Cortex of kidney (tissue), 1 donor: ENCODE measurements at places on chromosomes 6 and 20.

DNA sequence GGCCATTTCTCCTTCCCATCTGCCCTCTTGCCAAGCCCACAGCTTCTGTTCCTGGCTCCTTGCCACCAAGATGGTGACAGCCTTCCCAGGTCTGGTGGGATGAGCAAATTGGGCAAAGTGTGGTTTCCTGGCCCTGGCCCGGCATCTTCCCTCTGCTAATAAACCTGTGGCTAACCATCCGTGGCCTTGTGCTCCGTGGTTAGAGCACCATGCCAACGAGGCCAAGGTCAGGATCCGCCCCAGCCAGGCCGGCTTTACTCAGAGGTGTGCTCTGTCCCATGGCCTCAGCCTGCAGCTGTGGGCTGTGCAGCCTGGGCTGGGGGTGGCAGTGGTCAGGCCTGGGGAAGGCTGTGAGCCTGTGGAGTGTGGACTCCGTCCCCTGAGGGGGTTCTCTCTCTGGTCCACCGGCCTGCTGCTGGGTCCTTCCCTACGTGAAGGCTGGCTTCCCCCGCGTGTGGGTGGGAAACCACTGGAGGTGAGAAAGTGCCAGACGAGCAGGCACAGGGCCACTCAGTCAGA is 117.4 kb downstream of the VEGFA start:
- DNase-seq, result no peak

- no peak for DNase-seq
These were observed 221.0 kb downstream of the SYNDIG1 start for GRCh38 chr20:24690408-24690807.

DNA sequence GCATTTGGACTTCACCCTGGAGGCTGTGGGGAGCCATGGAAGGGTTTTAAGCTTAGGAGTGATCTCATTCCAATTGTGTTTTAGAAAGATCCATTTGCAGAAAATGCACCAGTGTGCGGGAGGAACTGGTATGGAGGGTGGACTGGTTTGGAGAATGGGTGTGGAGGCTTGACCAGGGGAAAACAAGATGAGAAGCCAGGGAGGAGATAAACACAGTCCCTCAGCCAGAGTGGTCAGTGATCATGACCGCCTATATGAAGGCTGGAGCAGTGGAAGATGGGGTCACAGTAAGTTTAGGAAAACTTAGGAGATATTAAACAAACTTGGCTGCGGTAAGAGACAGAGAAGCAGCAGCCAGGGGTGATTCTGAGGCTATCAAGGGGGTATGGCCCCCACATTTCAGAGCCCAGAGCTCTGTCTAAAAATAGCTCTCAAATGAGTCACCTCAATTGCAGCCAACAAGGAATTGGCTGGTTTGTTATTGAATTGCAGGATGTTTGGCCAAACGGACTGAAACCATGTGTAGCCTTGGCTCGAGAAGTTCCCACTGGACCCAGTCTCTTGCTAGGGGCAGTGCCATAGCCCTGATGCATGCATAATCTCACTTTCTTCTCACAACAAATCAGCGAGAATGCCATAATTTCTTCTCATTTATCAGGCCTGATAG is 159.9 kb upstream of the TOP1 start:
- DNase-seq, result no peak

GRCh38 chr6:66985816-66986215 is 1278.8 kb upstream of the EYS start:
- no peak for DNase-seq

DNA sequence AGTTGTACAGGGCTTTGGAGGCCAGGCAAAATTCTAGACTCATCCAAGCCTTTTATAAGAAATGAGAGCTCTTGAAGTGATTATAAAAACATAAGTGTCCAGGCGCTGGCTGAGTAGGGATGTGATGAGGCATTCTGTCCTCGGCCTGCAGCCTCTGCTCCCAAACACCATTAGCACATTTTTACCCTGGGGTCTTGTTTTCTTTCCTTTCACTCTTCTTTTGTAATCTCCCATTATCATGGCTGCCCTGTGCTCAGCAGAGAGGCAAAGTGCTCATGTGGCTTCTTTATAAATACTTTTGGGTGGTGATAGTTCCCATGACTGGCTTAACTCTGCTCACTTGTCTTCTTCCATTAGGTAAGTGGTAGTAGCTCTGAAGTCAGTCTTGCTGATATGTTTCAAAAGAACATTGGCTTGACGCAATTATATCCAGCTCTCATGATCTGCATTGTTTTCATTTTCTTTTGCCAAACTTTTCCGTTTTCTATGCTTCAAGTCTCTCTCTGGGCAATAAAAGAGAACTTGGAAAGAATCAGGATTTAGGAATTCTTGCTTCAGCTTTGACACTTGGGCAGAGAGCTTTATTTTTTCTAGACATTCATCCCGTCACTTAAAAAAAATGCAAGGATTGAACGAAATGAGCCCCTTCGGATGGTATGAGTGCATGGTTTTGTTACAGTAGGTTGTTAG is 61.1 kb downstream of the CAP2 start:
- DNase-seq, result no peak

DNA sequence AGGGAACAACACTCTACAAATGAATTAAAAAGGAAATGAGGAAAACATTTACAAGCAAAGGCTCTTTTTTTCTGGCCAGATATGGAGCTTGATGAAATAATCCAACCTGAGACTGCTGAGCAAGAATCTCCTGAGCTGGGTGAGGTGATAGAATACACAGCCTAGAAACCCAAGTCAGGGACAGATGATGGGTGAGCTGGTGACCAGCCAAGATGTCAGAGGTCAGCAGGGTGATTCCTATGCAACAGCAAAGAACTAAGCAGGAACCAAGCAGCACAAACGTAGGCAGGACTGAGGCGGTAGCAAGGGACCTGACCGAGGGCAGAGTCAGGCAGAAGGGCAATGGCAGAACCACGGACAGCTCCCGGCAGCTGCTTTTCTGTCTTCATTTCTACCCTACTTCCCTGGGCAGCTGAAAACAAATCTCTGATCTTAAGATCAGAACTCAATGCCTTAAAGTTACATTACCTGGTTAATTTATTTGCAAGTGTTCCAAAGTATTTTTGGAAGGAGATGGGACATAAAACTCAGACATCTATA is 75.1 kb downstream of the CDC40 start:
- no peak for DNase-seq

DNA sequence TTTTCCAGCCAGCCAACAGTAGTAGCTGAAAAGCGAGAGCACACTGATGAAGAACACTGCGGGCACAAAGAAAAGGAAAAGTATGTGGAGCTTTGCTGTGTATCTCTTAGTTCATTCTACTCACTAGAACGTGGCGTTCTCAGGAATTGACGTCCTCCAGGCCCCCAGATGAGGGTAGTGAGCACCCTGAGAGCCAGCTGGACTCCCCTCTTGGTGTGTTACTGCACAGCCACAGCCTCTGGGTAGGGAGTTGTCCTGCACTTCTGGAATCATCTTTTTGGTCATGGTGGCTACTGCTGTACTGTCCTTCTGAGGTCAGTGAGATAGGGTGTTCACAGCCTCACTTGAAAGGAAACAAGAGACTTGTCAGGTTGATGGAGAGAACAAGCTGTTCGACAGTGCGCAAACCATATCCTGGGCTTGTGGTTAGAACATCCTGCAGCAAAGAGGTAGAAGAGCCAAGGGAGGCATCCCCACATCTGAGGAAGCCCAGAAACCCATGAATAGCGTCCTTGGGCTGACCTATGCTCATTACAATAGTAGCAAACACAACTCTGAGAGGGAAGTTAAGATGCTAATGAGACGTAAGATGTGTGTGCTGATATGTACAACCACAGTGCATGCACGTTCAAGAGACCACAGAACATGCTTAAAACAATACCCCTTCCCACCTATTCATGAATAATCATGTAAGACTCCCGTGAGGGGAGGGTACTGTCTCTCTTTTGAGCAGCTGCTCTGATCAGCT is 14.6 kb upstream of the HLA-F start:
- DNase-seq, result no peak
